Activated CD8-positive, alpha-beta T cell treated with anti-CD3 and anti-CD28 coated beads for 36 hours (primary cell): ENCODE measurements at places on chromosomes 3 and 15. TPM values are rescaled to one million over a fixed set of nuclear protein-coding genes. Genes with fewer than 3 reads are reported as not detected.

DNA sequence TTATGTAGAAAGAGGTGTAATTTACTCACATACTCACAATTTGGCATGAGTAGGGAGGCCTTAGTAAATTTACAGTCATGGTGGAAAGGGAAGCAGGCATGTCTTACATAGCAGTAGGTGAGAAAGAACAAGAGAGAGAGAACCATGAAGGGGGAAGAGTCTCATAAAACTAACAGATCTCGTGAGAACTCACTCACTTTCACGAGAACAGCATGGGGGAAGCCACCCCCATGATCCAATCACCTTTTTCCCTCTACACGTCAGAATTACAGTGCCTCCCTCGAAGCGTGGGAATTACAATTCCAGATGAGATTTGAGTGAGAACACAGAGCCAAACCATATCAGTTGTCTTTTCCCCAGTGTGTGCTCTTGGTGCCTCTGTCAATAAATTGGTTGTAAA is 855.3 kb downstream of the TBL1XR1 start:
- no peak for DNase-seq

Gene NRROS
- total RNA-seq, result 24.2 TPM

- no peak for DNase-seq
Observed at GRCh38 chr3:190224863-190225692, 97.2 kb downstream of the CLDN1 start.

DNA sequence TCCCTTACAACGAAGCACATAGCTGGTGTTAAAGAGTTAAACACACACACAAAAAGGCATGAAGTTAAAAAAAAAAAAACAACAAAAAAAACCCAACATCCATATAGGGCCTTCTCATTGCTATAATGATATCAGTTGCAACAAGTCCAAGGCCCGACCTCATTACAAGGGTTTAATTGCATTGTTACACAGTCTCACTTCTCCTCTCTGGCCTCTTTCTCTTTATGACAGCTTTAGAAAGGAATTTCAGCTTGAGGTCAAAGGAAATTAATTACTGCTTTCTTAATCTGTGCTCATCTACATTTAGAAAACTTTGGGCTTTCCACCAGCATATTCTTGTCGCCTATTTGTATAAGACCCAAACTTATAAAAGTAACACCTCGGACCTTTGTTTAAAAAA is 342.1 kb downstream of the NR2F2 start:
- DNase-seq, result no peak

- DNase-seq, result no peak
Observed at GRCh38 chr3:49371946-49372345, 13.8 kb upstream of the GPX1 start.

Gene PPP2R3A
- total RNA-seq, result 0.51 TPM

DNA sequence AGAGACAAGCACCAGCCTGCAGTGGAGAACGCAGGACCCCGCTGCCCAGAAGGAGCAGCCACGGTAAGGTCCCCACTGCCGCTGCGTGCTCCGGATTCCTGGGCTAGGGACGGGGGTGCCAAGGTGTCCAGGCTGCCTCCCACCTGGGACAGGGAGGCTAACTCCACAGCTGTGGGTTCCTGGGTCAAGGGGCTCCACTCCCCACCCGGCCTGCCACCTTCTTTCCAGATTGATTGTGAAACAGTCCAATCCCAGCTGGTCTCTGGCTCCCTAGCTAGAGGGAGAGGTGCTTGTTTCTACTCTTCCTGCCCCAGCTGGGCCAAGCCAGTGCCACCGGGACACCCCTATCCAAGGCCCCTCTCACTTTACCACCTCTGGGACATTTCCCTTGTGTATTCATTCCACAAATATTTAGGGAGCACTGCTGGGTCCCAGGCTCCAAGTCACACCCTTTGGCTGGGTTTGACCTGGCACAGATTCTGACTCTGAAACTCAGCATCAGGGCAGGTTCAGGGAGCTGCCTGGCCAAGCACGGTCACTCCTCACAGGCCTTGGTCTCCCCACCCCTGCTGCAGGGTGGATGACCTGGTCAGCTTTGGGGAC is 1.9 kb downstream of the PAK6 start:
- no peak for DNase-seq

GRCh38 chr3:79339846-79340245 is 428.0 kb downstream of the ROBO1 start:
- no peak for DNase-seq

- DNase-seq, result no peak
Observed at GRCh38 chr3:128335621-128336296, 130.9 kb downstream of the DNAJB8 start.

GRCh38 chr3:185595526-185595925 is 9.4 kb downstream of the SENP2 start:
- no peak for DNase-seq

DNA sequence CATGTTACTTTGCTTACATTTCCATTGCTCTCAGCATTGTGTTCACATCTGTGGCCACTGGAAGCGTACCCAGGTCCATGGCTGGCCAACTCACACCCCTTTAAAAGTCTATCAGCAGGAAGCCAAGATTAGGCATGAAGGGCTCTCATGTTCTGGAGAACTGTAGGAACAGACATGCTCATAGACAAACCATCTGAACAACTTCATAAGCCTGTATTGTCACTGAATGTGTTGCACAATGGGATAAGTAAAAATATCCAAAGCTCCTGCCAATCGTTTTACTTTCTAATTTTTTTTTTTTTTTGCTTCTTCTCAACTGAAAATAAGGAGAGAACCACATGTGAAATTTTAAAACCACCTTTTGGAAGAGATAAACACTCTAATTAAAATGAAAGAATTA is 6.4 kb downstream of the RPLP1 start:
- no peak for DNase-seq
